B cell (primary cell): ENCODE measurements at places on chromosomes 5 and 9. TPM values are rescaled to one million over a fixed set of nuclear protein-coding genes. Genes with fewer than 3 reads are reported as not detected.

DNA sequence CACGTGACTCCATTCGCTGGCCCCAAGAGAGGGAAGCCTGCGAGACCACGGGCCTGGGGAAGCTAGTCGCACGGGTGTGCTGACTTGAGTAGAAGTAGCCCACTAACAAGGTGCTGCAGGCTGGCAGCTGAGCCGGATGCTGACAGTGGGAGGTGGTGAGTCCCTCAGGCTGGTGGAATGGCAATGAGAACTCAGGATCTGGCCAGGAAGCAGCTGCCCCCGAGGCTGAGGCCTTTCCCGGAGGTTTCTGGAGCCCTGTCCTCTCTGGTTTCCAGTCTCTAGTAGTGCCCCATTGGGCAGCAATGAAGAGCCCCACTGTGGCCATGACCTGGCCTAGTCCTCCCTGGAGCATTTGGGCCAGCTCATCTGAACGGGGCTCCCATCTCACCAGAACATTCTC, 366.7 kb upstream of the IRX4 start:
- no peak for DNase-seq

DNA sequence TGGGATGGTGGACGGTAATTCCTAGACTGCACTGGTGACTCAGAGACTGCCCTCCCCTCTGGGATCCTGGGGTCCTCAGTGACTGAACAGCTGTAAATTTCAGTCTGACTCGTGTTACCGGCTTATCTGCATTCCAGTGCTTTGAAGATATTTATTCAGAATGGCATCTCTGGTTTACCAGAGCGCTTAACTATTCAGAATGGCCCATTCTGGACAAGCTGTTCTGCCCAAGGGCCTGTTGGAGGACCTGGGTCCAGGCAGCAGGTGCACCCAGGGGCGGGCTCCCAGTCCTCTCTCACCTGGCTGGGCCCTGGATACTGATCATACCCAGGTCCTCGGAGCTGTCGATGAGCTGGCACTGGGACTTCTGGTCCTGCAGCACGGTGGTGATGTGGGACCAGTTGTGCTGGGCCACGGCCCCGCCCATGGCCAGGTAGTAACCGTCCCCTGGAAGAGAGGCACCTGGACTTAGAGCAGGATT, 48.0 kb downstream of the SARDH start:
- no peak for DNase-seq

GRCh38 chr5:15463231-15463980, 36.6 kb upstream of the FBXL7 start:
- DNase-seq: no peak

DNA sequence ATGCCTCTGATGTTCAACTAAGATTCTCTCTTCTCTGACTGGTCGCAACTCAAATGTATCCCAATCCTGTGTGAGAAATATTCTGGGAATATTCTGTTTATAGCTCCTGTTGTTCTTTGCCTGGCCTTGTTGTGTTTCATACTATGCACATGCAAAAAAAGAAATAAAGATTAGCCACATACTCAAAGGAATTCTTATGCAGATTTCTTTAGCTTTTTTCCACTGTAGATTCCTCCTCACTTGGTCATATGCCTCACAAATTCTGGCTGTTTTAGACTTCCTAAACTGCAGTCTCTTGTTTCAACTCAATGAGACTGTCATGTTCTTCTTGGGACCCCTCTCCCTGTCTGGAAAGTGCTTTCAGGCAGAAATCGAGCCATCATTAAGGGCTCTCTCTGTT, 217.5 kb upstream of the SH3GL2 start:
- DNase-seq: no peak

Gene SLC25A51
- 27.8 and 28.1 TPM in 2 replicates for total RNA-seq

DNA sequence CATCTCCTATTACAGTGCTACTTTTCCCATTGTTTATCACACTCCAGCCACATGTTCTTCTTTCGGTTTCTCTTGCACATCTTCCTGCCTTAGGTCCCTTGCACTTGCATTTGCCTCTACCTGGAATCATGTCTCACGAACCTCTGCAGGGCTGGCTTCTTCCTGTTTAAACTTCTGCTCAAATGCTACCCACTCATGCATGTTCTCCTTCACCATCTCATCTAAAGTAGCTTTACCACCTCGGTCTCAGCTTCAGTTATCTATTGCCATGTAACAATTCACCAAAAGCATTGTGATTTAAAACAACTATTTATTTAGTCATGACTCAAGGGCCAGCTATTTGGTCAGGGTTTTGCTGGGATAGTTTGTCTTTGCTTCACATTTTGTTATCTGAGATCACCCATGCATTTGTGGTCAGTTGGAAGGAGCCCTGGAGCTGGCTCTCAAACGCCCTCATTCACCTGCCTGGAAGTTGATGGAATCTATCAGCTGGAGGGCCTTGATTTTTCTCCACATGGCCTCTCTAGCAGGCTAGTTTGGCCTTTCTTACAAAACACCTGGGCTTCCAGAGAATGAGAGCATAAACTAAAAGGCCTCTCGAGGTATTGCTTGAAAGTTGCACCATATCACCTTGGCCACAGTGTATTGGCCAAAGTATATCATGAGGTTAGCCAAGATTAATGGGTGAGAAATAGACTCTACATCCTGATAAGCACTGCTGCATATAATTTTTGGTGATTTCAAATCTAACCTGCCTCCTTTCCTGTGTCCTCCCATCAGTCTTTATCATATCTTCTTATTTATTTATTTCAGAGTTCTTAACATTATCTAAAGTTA, 21.4 kb downstream of the SPINK1 start:
- no peak for DNase-seq
